Endothelial cell of umbilical vein (primary cell): ENCODE measurements at places on chromosomes 1 and 21.
A peak's percentile ranks its signal among the peaks of the same experiment; 100 is the strongest.

DNA sequence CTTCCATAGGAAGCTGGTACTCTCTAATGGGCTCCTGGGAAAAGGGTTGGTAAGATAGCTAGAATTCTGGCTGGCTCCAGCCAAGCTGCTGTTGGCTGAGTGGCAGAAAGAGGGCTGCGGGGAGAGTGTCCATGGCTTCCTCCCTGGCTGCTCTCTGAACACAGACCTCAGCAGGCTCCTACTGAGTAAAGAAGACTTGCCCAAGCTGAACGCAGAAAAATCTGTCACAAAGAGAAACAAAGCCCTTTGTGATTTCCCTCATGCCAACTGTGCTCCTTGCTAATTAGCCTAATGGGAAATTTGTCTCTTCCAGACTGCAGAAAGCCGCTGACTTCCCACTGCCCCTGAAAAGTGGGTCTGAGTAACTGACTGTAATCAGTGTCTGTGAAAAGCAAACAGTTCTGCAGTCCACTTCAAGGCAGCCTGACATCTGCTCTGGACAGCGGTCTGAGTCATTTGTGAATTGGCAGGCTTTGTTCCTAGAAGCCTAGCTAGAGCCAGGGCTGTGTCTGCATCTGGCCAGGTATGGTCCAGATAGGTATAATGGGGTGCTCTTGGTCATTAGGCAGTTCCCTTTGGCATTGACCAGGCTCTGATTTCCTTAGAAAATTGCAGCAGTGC lies 282.8 kb downstream of the ZNF648 start:
- DNase-seq = no peak

DNA sequence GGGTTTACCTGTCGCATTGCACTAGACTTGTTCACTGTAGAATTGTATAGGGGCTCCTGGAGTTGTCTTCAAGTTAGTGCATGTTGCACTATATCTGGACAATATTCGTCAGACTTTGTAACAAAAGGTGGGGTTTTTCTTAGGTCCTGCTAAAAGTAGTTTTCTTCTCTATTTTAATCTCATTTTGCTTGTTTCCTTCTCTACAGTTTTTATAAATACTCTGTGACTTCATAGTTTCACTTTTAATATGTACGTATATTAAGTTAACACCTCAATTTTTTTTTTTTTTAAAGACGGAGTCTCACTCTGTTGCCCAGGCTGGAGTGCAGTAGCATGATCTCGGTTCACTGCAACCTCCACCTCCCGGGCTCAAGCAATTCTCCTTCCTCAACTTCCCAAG lies 26.5 kb upstream of the MRPS6 start:
- DNase-seq = no peak

GRCh38 chr21:41228006-41228370 lies 60.0 kb downstream of the BACE2 start:
- no peak for DNase-seq

DNA sequence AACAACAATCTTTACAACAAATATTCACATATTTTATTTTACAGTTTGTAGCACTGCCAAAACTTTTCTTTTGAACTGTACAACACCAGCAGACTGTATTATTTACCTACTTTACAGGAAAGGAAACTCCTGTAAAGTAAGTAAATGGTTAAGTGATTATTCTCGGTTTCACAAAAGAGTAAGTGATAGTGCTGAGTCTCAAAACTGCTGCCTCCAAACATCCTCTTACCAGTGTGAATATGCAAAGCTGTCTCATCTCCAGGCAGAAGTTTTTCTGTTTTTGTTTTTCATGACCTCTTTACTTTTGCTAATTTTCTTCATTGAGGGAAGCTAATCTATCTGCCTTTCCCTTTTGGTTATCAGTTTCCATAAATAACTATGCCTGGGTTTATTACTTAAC lies 286.7 kb downstream of the SRGAP2C start:
- DNase-seq = no peak

DNA sequence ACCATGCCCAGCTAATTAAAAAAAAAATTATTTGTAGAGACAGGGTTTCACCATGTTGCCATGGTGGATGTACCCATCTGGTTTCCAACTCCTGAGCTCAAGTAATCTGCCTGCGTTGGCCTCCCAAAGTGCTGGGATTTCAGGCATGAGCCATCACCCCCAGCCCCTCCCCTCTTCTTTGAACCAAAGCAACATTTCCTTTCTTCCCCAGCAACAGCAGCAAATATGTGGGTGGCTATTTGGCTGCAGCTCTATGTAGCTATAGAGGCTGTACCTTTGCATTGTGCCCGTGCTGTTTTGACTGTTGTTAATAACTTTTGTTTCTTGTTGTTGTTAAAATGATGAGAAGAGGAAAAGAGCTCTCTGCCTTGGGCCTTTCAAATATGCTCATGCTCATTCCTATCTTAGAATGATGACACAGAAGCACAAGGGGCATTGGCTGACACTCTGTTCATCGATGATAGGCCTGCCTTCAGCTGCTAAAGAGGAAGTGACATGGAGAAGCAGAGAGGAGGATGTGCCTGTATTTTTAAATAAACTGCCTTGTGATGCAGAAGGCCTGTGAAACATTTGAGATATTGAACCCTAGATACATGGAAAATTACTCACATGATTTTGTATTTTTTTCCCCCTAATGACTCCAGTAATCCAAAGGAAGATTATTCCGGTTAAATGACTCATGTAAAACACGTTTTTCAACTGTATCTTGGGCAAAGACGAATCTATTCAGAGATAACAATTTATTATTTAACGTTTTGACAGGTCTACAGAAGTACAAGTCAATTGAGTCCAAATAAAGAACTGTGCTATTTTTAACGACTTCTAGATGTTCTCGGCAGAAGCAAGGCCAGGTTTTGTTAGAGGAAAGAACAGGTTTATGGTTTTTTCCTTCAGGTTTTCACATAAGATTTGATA lies 20.5 kb upstream of the XPR1 start:
- DNase-seq = peak; percentile 14

- DNase-seq = no peak
These were observed 40.3 kb downstream of the RGS5 start for GRCh38 chr1:163162381-163162914.

DNA sequence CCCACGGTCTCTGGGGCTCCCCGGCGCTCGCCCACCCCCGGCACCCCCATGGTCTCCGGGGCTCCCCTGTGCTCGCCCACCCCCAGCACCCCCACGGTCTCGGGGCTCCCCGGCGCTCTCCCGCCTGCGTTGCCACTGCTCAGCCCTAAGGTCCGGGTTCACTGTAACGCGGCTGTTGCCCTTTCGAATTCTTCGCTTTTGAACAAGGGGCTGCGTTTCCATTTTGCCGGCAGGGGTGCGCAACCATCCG lies 5.2 kb upstream of the FTCD start:
- no peak for DNase-seq

DNA sequence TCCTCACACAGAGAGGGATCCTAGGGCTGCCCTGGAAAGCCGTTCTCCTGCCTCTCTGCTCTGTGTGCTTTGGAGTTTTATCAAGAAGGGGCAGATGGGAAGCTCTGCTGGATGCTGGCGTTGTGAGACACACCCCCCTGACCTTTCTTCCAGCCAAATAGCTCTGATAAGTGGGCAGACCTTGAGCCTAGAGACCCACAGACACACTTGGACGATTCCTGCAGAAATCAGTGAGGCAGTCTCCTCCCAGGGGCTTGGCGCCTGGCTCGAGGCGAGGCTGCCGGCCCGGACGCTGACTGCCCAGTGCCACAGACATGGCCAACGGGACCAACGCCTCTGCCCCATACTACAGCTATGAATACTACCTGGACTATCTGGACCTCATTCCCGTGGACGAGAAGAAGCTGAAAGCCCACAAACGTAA lies at the start of gene MRAP:
Gene MRAP (plus strand): TSS at position 198 of the 424 bp plus-strand sequence. CDS start 117 bp downstream, at position 315.
- DNase-seq = no peak

DNA sequence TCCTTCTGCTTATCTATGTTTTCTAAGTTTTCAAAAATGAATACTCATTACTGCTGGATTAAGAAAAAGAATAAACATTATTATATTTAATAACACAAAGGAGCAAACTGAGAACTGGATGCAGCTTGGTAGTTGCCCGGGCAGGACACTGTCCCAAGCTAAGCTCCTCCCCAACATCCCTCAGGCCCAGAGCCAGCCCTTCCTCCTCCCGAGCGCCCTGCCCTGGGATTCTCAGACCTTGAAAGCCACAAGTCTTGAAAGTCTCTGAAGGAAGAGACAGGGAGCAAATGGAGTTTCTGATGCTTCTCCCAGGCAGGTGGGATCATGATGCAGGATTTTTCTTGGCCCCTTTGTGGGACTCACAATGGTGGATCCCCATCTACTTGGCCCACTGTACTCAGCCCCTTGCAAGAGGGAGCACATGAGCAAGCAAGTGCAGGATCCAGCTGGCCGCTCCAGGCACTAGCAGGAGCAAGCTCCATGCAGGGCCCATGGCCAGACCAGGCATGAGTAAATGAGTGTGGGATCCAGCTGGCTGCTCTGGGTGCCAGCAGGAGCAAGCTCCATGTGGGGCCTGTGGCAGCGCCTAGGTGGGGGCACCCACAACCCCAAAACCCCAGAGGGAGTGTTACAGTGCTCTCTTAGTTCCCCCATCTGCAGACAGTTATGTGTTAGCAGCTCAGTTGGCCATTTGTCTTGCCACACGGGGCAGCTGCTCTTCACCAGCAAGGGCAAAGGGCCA lies 32.1 kb upstream of the RAB4A start:
- no peak for DNase-seq
